ENCODE measurements at places on chromosomes 13 and 19.

GRCh38 chr13:31790992-31791391 is 51.7 kb downstream of the RXFP2 start:
- DNase-seq: no peak

DNA sequence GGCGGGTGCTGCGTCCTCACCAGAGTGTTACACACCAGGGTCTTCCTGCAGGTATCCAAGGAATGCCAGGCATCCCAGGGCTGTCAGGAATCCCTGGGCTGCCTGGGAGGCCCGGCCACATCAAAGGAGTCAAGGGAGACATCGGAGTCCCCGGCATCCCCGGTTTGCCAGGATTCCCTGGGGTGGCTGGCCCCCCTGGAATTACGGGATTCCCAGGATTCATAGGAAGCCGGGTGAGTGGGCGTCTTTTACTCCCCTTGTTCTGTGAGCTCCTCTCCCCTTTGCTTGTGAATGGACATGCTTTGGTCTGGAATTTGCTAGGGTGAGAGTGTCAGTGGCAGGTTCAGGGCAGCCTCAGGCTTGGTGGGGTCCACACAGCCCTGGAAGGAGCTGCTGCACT is 75.9 kb downstream of the RAB20 start:
- no peak for DNase-seq

GRCh38 chr13:28248080-28248479 is 109.7 kb downstream of the PAN3 start:
- DNase-seq: no peak

- DNase-seq: no peak
These were observed 7.5 kb upstream of the SBNO2 start for GRCh38 chr19:1181606-1182005.

DNA sequence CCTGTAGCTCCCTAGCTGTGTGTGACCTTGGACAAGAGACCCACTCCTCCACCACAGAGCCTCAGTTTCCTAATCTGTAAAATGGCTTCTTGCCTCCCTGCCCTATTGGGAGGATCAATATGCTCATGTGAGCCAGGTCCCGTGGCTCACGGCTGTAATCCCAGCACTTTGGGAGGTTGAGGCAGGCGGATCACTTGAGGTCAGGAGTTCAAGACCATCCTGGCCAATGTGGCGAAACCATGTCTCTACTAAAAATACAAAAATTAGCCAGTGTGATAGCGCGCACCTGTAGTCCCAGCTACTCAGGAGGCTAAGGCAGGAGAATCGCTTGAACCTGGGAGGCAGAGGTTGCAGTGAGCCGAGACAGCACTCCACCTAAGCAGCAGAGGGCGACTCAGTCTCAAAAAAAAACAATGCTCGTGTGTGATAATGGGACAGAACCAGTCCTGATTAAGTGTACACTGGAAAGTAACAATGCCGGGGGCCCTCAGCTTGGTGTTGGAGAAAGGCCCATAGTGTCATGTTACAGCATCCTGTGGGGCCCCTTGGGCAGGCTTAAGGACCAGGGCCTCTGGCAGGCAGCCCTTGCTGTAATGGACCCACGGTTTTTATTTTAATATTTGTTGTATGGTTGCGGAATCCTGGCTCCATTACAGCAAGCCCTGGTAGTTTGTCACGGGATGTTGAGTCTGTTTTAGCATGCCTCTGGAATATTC is 6.8 kb downstream of the RPS11 start:
- peak; percentile 55 for DNase-seq

DNA sequence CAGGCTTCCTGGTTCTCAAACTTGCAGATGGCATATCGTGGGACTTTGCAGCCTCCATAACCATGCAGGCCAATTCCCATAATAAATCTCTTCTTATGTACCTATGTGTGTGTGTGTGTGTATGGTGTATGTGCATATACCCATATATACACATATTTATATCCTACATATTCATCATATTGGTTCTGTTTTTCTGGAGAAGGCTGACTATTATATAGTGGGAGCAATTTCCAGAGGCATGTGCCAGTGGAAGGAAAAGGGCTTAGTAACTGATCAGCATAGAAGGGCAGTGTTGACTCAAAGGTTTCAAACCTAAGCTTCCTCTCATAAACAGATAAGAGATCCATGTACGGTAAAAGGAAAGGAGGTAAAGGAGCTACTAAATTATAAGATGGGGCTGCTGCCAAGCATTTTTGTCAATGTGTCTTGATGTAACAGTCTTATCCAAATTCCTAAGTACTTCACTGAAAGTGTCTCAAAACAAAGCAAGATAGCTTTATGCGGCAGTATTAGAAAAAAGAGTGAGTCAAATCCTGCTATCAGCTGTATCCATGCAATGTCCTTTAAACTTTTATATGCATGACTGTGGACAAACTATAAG is 432.1 kb downstream of the TBC1D4 start:
- no peak for DNase-seq

- no peak for DNase-seq
These were observed 1540.5 kb downstream of the UQCRFS1 start for GRCh38 chr19:27672309-27673047.

DNA sequence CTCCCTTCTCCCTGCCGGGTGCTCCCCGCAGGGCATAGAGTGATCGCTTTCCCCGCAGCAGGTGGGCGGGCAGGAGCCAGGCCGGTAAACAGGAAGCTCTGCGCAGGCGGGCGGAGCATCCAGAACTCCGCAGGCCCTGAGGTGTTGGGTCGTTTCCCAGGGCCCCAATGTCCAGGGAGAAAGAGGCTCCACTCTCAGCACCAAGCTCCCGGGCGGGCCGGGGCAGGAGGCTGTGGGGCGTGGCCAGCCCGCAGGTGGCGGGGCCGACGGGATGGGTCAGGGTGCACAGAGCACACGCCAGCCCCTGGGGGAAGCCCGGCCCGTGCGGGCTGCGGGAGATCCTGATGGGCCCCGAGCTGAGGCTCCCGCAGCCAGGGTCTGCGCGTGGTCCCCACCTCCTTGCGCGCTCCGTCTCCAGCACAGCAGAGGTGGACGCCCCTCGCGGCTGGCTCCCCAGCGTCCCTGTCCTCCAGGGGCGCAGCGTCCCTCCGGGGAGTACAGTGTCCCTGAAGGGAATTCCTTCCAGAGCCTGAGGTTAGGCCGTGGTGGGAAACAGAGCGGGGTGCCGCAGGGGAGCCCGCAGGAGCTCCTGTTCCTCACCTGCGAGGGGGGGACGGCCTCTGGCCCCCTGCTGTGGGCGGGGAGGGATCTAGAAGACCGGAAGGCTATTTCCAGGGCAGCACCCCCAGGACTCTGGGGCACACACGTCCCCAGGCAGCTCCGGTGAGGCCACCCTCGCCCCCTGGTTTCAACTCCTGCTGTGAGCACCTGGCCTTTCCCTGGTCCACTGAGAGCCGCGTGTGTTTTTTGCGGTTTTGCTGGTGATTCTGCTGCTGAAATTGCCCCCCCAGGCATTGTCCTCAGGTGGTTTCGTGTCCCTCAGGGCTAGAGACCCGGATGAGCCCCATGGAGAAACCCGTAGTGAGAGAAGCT is 12.2 kb downstream of the PIP5K1C start:
- DNase-seq: no peak

- no peak for DNase-seq
These were observed 72.7 kb downstream of the ERICH6B start for GRCh38 chr13:45542878-45543277.

GRCh38 chr13:86121881-86122280 is 322.7 kb upstream of the SLITRK6 start:
- no peak for DNase-seq

DNA sequence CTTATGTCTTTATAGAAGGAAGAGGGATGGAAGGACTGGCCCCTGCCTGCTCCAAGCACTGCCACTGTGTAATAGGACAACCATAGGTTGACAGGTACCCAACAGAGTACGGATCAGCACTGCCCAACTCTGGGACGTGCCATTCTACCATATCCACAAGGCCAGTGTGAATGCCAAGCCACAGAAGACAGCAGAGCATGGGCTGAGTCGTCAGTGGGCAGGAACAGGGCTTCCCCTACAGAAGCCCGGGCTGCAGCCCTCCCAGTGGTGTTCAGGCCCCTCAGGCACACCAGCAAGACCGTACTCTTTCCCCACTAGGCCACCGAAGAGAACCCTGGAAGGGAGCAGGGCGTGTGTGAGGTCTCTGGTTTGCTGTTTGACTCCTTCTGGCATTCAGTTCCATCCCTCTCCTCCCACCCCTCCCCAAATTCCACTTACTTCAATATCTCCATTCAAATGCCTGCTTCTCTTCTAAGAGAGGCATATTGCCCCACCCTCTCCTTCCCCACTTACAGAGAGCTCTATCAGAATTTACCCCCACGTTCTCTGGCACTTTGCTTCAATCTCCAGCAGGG is 209.4 kb downstream of the FOXO1 start:
- DNase-seq: no peak

DNA sequence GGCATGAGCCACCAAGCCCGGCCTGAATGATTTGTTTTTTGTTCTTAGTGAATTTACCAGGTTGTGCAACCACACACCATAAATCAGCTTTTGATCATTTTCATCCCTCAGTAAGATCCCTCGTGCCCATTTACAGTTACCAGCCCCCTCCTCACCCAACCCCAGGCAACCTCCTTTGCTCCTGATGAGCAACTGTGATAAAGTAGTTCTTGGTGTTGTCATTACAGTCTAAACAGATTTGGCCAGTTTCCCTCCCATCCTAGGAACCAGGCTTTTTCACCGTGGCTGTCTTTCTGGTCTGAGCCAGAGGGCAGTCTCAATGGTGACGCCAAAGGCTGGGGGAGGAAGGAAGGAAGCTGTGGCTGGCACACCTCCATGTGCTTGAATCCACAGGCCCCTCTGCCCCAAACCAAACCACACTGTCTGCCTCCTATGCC is 61.2 kb upstream of the WDFY2 start:
- peak; percentile 72 for DNase-seq

DNA sequence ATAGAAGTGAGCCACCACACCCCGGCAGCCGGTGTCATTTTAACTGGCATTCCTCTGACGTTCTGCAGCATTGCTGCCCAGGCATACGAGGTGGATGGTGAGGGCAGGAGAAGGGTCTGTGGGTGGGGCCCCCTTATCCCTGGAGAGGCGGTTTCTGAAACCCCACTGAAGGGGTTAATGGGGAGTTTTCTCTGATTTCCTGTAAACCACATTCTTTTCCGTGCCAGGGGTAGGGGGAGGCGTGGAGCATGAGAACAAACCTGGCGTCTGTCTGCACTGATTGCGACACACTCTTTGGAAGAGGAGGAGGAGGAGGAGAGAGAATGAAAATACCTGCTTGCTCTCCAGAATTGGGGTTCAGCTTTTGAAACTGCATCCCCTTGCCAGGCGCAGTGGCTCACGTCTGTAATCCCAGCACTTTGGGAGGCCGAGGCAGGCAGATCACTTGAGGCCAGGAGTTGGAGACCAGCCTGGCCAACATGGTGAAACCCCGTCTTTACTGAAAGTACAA is 2.7 kb upstream of the C3 start:
- DNase-seq: no peak

- no peak for DNase-seq
These were observed 15.6 kb upstream of the CCNE1 start for GRCh38 chr19:29796173-29796573.

DNA sequence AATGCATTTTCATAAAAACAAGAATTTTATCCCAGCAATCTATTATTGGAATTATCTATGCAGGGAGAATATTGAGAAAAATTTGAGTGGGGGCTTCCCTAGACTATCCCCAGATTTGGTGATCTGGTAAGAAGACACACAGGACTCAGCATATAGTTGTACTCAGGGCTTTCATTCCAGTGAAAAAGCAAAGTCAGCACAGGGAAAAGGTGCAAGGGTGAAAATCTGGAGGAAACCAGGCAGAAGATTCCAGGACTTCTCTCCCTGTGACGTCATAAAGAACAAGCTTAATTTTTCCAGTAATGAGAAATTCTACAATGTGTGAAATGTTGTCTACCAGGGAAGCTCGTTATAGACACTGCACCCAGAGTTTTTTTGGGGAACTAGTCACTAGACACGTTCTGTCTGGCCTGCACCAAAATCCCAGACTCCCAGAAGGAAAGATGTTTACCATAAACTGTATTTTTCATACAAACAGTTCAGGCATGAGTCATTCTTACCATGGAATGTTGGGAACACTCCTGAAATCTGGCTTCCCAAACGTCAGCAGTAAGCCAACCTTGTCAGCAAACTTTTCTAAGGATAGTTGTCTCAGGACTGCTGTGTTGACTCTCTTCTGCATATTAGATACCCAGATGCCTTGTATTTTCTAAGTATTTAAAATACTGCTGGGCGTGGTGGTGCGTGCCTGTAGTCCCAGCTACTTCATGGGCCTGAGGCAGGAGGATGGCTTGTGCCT is 107.4 kb downstream of the DNAJC3 start:
- peak; percentile 65 for DNase-seq

- DNase-seq: no peak
These were observed 703 bp upstream of the FBL start for GRCh38 chr19:39846678-39847486.

GRCh38 chr13:33110713-33111413 is 94.6 kb downstream of the KL start:
- DNase-seq: no peak

GRCh38 chr13:109096101-109096500 is 466.7 kb downstream of the MYO16 start:
- no peak for DNase-seq

GRCh38 chr13:114109641-114110041 is 22.8 kb downstream of the RASA3 start:
- no peak for DNase-seq

DNA sequence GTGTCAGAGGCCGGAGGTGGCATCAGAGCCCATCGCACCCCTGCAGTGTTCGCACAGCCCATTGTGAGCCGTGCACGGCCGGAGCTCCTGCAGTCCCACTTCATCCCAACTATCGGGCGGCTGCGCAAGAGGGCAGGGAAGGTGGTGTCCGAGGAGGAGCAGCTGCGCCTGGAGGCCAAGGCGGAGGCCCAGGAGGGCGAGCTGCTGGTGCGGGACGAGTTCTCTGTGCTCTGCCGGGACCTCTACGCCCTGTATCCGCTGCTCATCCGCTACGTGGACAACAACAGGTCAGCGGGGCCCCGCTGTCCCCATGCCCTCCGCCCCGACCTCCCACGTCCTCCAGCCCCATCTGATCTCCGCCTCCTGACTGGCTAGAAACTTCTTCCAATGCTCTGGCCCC is 85.7 kb downstream of the RYR1 start:
- DNase-seq: no peak

GRCh38 chr13:27967736-27968315 is 1.3 kb downstream of the CDX2 start:
- DNase-seq: no peak

- no peak for DNase-seq
These were observed 5.4 kb upstream of the NTN5 start for GRCh38 chr19:48678201-48678600.

GRCh38 chr13:27388241-27388640 is 36.2 kb upstream of the GTF3A start:
- DNase-seq: no peak

GRCh38 chr13:114145722-114146121 is 13.3 kb upstream of the RASA3 start:
- no peak for DNase-seq

GRCh38 chr19:8517551-8518442 is 3.8 kb upstream of the ZNF414 start:
- DNase-seq: no peak

- no peak for DNase-seq
These were observed 3.1 kb upstream of the TMEM86B start for GRCh38 chr19:55231391-55232285.

- no peak for DNase-seq
These were observed 365 bp downstream of the PPP6R1 start for GRCh38 chr19:55258476-55258827.
